ENCODE measurements at places on chromosomes 11 and 22.

- no peak for DNase-seq
Observed at GRCh38 chr11:44416776-44417175, 106.8 kb upstream of the ALX4 start.

DNA sequence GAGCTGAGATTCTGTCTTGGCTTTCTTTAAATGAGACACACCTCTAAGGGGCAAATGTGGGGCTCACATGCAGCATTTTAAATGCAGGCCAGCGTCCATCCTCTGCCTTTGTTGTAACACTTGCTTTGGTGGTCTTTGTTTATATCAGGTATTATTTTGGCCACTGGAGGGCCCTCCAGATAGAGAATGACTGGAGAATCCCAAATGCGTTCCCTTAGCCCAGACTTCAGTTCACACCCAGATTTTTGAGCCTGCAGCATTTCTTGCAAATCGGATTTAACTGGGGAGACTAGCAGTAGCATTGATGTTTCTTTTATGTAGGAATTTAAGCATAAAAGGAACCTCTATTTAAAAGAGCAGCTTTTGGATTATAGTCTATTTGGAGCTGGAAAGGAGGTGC, 200.2 kb upstream of the SORL1-AS1 start:
- no peak for DNase-seq

DNA sequence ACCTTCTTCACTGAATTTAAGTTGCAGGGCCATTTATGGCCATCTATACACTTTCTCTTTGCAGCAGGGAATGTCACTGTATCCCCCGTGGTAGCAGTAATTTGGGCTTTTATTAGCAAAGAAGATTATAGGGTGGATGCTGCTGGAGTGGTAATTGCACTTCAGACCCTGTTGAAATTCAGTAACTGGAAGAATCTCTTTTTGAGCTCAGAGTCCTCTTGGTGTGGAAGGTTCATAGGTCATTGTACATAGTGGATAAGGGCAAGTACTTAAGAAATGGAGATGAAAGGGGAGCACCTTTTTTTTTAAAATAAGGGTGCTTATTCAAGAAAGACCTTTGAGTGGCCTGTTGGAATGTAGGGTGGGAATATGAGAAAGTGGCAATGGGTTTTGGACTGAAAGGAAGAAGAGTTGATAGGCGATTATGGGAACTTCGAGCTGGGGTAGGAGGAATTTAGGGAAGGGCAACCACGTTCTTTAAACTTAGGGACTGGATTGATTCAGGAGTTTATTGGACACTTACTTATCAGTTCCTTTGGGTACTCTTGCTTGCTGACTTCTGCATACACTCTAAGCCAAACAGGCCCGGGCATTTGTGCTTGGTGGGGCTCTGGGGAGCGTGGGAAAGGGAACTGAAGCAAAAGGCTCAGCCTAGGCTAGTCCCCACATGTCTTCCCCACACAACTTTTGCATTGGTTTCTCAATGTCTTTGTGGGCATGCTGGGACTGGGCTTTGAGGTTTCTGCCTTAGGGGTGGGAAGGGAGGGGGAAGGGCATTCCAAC, 26.5 kb downstream of the CTNND1 start:
- DNase-seq: no peak

GRCh38 chr11:103055221-103055890, 36.6 kb downstream of the DCUN1D5 start:
- DNase-seq: peak; percentile 26

DNA sequence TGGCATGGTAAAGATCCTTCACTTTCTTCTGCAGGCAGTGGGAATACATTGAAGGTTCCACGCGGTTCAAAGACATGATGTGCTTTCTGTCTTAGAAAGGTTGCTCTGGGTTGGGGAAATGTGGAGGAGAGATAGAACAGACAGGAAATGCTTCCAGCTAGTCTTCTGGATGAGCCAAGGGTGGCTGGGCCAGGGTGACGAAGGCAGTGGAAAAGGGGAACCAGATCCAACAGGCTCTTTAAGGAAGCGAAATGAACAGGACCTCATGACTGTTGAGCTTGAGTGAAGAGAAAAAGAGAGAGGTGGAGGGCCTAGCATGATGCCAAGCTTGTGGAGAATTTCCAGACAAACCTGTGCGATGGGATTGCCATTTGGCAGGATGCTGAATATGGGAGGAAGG, 56.4 kb upstream of the LMO1 start:
- no peak for DNase-seq

- no peak for DNase-seq
Observed at GRCh38 chr11:104510169-104510568, 346.2 kb upstream of the PDGFD start.

GRCh38 chr22:24938741-24939341, 7.7 kb downstream of the LHFPL7 start:
- DNase-seq: peak; percentile 65

GRCh38 chr11:87322568-87322967, 284.8 kb downstream of the TMEM135 start:
- DNase-seq: no peak
